Endothelial cell (in vitro differentiated cells): ENCODE measurements at places on chromosomes 1 and 21.

- DNase-seq: no peak
These were observed 242.7 kb upstream of the JUN start for GRCh38 chr1:59026472-59026948.

- DNase-seq: no peak
These were observed 30.6 kb upstream of the DDAH1 start for GRCh38 chr1:85495556-85495955.

DNA sequence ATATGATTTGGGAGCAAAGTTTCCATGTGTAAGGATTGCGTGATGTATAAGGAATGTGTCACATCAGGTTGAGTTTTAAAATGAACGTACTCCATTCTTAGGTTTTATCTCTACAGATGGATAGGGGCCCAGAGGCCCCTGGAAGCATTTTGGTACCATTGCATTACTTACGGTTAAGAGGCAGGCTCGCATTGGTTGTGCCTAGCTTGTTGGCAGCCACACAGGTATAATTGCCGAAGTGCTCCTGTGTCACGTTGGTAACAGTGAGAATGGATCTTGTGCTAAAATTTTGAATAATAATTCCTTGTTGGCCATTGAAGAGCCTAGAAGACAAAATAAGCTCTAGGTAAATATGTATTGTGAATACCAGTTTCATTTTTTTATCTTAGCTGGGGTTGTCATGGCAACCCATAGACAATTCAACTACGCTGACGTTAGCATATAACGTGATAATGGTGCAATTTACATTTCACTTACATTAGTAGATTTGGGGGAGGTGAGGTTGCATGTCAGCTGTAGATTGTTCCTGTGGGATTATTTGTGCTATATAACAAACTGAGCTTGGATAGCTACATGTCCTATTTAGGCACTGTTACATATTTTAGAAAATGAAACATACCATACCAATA lies 511.9 kb upstream of the ZRANB2 start:
- DNase-seq: no peak

GRCh38 chr1:211198111-211198510 lies 61.1 kb upstream of the RCOR3 start:
- no peak for DNase-seq

DNA sequence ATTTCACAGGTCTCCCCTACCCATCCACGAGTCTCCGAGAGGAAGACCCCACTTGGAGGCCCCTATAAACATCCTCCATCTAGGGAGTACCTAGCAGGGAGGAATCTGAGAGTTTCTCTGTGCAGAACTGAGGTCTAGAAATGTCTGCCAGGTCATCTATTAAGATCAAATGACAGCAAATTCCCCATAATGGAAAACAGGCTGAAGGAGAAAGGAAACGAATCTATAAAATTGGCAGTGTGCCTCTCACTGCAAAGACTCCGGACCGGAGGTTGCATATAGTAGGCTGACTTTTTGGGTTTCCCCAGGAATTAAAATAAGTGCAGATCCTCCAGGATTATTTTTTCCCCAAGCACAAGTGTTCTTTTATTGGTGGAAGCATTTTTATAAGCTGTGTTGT lies 57.7 kb downstream of the NMNAT2 start:
- DNase-seq: no peak

DNA sequence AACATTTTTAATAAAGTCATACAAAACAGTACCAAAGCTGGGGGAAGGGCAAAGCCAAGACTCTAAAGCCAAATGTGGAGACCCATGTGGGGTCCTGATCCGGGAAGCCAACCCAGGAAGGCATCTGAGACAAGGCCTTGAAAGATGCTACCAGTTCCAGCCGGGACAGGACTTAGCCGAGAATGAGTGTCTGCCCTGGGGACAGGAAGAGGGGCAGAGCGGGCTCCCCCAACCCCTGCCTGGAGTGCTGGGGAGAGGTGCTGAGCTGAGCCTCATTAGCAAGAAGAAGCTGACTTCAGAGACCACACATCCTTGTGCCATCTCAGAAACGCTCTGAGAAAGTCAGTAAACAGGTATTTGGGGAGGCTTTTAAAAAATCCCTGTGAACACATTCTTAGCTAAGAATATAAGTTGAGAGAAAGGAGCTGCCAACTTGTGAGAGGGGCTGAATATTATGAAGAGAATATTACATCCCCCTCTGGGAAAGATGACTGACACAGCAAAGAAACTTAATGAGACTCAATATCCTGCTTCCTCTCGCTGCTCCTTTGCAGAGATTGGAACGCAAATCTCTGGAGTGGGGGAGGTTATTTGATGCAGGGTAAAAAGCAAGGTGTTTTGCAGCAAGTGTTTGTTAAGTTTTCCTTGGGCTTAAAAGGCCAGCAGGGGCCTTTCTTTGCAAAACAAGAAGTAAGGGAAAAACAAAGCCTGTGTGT lies 103.3 kb upstream of the KCND3 start:
- no peak for DNase-seq

GRCh38 chr1:25065795-25066238 lies 135.7 kb upstream of the RUNX3 start:
- DNase-seq: no peak

DNA sequence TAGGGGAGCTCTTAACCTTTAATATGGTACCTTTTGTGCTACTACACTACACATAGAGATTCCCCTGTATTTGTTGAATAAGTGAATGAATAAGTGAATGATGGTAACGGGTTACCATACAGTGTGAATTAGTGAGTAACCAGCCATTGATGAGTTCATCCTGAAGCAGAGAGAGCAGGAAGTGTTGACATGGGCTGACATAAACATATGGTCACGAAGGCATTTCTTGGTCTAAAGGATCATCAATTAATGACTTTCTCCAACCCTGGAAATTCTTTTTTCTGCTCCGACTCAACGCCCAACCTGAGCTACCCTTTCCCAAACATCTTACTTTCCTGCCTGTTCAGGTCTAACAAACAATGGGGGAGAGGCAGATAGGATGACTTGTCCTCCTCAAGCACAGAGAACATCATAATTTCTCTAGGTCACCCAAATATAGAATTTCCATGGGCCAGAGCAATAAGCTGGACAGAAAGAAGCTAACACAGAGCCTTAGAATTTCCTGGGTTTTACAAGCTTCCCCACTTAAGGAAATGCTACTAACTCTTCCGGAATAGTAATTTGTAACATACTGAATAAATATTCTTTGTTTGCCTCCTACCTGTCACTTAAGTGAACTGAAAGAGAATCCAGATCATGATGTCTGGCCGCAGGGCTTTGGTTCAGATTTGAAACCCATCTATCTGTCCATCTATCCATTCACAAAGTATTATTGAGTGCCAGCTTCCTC lies 114.7 kb upstream of the NGF start:
- no peak for DNase-seq

DNA sequence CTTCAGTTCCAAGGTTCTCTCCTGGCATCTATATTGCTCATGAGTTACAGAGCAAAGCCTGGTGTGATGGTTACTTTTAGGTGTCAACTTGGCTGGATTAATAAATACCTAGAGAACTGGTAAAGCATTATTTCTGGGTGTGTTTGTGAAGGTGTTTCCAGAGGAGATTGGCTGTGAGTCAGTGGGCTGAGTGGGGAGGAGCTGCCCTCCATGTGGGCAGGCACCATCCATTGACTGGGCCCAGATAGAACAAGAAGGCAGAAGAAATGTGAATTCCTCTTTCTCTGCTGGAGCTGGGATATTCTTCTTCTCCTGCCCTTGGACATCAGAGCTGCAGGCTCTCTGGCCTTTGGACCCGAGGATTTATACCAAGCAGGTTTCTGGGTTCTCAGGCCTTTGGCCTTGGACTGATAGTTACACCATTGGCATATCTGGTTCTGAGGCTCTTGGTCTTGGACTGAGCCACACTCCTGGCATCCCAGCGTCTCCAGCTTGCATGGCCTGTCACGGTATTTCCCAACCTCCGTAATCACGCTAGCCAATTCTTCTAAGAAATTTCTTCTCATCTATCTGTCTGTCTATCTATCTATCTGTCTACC lies 44.5 kb downstream of the B3GALT5 start:
- no peak for DNase-seq

DNA sequence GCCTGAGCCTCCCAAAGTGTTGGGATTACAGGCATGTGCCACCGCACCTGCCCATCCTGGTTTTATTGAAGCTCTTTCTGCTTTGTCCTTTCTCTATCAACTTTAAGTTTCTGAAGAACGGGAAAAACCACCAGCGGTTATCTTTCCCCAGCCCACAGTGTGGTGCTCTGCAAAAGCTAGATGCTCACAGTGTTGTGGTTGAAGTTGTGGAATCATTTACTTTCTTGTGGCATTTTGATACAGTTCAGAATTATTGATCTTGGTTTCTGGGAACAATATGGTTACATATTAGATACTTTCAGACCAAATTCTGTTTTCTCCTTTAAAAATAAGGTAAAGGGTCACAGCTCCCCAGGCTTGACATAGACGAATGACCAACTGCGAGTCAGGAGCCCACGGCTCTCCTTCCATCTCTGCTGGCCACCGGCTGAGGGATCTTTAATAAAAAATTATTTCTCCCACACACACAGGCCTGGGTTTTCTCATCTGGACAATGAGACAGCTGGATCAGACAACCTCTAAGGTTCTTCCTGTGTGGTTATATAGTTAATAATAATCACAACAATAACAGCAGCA lies 385.3 kb downstream of the SETD4 start:
- no peak for DNase-seq

- no peak for DNase-seq
These were observed 646 bp upstream of the PDZK1IP1 start for GRCh38 chr1:47190509-47190855.

DNA sequence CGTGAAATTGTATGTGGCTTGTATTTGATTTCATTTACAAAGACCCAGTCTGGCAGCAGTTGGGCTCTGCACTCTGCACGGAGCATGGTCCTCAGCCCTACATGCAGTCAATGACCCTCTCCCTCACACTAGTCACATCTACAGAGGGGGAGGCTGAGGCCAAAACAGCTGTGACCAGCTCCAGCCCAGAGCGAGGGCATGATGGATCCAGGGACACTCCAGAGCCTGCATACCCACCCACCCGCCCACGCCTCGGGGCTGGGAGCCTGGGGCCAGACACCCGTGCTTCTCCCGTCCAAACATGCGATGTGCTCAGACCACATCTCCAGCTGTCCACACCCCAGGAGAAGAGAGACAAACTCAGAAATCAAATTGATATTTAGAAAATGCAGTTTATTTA lies 14.0 kb upstream of the PRDM16 start:
- no peak for DNase-seq

GRCh38 chr1:244046907-244047611 lies 4.0 kb upstream of the ZBTB18 start:
- DNase-seq: no peak

- no peak for DNase-seq
These were observed 100.1 kb downstream of the MAN1A2 start for GRCh38 chr1:117467336-117467735.

DNA sequence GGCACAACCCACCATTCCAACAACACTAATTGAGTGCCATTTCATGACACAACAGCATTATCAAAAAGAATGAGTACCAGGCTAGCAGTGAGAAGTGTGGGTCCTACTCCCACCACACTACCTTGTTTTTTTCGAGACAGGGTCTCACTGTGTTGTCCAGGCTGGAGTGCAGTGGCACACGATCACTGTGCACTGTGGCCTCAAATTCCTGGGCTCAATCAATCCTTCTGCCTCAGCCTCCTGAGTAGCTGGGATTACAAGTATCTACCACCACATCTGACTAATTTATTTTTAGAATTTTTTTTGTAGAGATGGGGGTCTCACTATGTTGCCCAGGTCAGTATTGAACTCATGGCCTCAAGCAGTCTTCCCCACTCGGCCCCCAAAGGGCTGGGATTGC lies 30.7 kb downstream of the CD247 start:
- no peak for DNase-seq
